ENCODE measurements at places on chromosomes 5 and 9.

DNA sequence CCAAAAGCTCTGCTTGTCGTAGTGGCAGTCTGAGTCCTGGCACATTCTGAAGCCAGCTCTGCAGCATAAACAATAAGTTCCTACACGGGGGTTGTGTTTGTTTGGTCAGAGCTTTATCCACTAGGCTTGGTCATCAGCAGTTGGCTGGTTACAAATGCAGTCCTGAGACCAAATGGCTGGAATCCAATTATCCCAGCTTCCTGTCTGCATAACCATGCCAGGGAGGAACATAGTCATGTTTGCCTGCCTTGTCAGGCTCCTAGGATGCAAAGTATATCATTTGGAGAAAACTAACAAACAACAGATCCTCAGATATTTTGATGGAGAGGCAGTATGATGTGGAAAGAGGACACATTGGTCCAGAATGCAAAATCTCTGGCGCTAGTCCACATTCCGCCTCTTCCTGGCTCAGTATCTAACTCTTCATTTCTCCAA lies 85.8 kb downstream of the FBXO38 start:
- DNase-seq: no peak

GRCh38 chr5:148687427-148687826 lies 33.1 kb upstream of the HTR4 start:
- no peak for DNase-seq

DNA sequence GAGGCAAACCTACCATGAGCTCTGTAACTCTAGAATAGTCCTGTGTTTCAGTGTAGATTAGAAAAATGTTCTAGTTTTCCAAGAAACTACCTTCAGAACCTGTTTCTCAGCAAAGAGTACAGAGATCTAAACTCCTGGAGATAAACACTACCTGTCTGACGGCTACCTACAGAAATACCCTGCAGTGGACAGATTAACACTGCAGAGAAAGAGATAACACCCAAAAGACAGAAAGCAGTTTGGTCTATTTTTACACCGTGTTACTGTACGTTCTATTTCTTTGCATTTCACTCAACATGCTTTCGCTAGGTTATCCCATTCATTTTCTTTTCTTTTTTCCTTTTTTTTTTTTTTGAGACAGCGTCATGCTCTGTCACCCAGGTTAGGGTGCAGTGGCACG lies 11.6 kb downstream of the SCAI start:
- DNase-seq: no peak

DNA sequence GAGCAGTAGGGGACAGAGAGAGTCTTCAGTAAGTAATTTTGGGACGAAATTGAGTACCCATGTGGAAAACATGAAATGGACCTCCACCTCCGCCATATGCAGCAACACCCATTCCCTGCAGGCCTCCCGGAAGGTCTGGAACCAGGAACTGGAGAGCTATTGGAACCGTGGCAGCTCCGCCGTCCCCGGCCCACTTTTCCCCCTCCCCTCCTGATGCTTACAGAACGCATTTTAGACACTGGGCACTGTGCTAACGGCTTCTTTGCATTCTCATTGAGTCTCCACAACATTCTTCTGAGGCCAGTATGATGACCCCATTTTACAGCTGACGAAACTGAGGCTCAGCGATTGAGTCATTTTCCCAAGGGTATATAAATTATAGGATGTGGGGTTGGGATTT lies 20.4 kb upstream of the ZBTB43 start:
- DNase-seq: no peak

DNA sequence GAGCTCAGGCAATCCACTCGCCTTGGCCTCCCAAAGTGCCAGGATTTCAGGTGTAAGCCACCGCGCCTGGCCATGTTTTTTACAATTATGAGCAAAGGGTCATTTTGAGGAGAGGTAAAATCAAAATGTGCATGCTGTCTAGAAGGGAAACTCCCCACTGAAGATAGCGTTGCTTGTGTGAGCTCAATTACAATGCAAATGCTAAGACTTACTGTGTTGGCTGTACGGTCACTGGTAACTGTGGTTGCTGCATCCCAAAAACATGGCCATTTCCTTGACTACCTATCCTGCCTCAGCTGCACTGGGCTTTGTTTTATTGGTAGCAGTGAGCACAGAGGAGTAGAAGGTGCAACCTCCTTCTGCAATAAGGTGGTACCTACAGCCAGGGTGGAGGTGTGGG lies 77.4 kb upstream of the SPATA31E1 start:
- no peak for DNase-seq

DNA sequence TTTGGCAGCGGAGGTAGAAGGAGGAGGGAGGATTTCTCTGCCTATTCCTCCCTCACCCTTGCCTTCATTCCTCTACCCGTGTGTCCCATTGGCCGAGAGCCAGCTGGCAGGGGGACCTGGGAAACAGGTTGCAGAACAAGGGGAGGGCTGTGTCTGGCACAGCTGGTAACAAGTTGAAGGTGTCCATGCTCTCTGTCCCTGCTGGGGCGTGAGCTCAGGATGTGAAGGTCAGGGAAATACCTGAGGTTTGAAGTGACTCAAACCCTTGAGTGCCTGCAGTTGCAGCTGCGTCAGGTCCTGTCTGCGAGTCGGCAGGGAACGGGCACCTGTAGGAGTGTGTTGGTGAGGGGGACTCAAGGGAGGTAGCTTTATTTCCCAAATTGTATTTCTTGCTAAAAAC lies 16.2 kb downstream of the MIGA2 start:
- no peak for DNase-seq

DNA sequence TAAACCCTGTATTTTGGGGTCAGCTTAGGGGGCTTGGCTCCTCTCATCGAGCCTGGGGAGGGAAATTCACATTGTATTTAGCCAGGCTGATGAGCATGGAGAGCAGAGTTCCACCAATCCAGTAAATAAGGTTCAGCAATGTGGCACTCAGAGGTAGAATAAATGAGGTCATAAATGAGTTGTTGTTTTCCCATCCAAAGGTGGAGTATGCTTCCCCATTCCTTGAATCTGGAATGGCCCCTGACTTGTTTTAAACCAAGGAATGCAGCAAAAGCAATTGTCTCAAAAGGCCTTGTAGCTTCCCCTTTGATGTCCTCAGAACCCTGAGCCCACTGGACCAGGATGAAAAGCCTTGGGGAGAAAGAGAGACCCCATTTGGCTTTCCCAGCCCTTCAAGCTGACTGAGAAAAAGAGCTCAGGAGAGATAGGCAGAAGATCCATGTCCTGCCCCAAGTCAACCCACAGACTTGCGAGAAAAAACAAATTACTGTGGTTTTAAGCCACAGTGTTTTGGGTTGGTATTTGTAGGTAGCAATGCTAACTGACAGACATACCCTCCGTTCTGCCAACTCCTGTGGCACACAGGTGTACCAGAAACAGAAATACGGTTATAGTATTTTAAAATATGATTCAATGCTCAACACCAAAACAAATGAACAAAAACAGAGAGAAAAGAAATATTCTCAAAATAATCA lies 566.0 kb upstream of the DMAC1 start:
- no peak for DNase-seq

GRCh38 chr5:133410335-133410828 lies 202.0 kb downstream of the FSTL4 start:
- DNase-seq: no peak

DNA sequence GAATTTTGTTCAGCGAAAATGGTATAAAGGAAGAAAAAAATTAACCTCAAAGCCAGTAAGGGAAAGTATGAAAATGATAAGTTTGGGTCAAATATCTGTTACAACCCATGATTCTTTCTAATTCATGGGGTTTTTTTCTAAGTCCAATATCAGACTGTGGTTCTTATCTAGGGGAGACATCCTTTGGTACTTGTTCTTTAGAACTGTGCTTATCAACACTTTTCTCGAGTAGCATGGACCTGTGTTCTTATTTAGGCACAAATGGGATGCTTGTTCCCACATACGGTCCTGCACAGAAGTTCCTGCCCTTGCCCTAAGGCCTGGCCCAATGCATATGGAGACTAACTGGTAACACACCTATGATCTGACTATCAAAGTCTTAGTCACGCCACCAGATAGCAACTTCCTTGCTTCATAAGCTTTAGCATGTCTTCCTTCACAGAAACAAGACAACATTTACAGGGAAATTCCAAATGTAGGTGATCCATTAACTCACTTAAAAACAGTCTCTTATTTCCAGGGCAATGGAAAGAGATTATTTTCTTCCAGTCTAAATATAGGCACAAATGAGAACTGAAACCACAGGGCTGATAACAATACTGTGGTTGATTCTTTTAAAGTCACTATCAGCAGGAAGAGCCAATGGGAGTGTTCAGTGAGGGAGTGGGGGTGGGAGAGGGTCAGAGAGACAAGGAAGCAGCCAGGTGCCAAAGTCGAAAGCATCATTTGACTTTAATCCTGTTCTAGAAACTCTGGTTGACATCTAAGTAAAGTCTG lies 268.8 kb upstream of the ANKRD55 start:
- peak; percentile 15 for DNase-seq

- no peak for DNase-seq
These were observed 1.5 kb upstream of the SLC23A1 start for GRCh38 chr5:139384591-139385051.

- no peak for DNase-seq
These were observed 1.2 kb downstream of the PRRT1B start for GRCh38 chr9:131546336-131547084.

DNA sequence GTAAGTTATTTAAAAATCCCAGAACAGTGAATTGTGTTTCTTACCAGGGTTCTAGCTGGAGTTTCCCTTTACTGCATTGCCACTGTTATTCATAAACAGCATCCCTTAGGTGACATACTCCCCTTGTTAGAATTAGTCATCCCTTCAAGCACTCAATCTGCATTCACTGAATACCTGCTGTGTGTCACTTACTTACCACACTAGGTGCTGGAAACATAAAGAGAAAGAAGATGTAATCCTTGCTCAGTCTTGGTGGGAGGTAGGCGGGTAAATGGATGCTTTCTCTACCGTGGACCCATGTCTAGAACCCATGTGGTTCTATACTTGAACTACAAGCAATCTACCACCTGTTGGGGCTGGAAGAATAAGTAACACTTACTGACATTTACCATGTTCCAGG lies 371.6 kb downstream of the KDM4C start:
- DNase-seq: no peak

DNA sequence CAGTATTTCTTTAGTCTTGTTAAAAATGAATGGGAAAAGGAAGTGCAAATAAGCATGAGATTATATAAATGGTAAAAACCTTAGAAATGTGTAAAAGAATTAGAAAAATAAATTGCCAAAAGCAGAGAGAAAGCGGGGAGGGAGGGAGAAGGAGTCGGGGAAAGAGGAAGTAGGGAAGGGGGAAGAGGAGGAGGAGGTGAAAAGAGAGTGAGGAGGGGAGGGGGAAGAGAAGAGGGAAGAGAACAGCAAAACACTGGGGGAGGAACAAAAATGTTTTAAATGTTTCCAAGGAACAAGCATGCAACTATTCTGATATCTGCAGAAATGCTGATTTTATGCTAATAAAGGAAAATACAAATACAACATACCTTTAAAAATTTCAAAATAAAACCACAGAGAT lies 317.5 kb downstream of the PIK3R1 start:
- DNase-seq: no peak

DNA sequence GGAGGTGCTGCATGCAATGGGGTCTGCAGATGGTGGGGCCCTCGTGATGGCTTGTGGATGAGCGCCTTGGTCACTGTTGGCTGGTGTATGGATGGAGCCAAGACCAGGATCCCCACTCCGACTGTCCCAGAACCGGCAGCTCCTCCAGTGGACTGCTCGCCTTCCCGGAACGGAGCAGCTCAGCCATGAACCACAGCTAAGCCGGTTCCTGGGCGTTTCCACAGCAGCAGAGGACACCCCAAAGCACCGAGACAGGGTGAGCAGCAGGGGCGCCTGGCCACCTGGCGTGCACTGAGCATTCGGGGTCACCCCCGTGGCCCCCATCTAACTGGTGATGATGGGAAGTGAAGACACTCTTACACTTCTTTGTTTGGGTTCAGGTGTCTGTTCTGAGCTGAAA lies 26.1 kb downstream of the CCDC187 start:
- DNase-seq: no peak

GRCh38 chr5:53023969-53024368 lies 34.8 kb downstream of the ITGA2 start:
- no peak for DNase-seq

DNA sequence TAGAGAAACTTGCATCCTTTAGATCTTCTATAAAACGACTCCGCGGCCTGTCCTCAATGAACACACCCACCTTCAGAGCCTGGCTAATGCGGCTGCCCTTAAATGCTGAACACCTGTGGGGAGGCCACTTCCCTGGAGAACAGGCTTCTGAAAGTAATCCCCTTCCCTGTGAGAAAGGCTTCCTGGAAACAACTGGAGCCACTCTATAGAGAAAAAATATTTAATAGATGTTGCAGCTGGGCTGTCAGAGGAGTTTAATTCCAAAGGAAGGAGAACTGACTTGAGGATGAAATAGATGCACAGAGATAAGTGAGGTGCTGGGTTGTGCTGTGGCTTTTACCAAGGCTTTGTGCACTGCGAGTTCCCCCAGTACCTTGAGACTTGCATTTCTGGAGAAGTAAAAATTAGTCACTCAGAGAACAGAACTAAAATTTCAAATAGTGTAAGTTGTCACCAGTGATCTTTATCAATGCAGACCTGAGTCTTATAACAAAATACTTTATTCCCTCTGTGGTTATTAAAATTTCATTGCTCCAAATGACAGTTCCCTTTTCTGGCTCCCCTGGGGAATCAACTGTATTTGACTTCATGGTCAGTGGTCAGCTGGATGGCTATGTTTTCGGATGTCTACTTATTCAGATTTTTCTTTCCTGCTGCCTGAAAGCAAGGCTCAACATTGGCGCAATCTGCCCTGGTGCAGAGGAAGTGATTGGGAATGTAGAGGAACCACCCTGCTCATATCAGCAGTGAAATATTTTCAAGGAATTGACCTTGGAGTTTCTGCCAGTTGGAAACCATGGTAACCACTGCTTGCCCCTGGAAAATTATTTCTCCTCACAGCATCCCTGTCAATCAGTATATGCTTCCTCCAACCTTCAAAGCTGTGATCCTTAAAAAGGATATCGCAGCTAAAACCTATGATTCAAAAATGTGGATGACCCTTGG lies 238.8 kb downstream of the SMARCA2 start:
- no peak for DNase-seq

- peak; percentile 13 for DNase-seq
These were observed 18.6 kb downstream of the MED10 start for GRCh38 chr5:6359555-6360322.

DNA sequence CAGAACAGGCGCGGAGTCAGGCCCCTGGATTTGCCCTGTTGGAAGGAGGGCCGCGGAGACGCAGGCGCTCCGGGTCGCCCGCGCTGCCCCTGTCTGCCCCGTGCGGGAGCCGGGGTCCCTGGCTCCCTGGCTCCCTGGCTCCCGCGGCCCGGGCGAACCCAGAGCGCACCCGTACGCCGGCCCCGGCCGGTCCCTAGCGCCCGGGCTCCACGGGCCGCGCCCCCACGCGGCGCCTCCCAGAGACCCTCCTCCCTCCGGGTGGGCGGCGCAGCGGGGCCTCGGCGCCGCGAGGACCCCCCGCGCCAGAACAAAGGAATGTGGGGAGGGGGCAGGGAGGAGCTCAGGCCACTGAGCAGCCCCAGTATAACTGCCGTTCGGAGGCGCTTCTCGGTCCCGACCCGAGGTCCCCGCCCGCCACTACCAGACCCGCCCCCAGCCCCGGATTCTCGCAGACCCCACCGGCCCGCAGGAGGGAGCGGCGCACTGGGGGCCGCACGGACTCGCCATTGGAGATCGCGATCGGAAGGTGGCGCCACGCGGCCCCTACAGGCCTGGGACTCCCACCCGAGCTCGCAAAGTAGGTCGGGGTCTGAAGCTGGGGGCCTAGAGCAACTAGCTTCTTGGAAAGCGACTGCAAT lies 2.4 kb downstream of the NFIL3 start:
- DNase-seq: no peak

Measured in CD4-positive, alpha-beta T cell treated with Interleukin-21 for 1 hour (primary cell).